ENCODE measurements at places on chromosomes 16 and 17.

- DNase-seq, result no peak
These were observed 66.4 kb downstream of the DYNLRB2 start for GRCh38 chr16:80607204-80607603.

- DNase-seq, result no peak
These were observed 75.3 kb upstream of the TBC1D3K start for GRCh38 chr17:37848690-37849616.

DNA sequence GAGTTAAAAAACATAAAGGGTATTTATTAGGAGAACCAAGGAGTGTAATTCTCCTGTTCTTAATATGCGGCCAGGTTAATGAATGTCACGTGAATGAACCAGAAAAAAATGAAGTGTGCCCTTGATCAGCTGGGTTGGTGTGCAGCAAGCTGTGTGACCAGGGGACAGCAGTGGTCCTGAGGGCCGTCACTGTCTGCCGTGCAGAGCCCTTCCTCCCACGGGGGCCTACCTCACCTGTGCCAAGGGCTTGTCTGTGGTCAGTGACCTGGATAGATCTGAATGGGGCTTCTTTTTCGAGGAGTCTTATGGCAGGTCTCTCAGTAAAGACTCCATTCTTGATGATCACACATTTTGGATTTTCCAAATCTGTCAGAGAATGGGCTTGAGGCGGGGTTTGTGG is 17.7 kb upstream of the STH start:
- DNase-seq, result no peak

DNA sequence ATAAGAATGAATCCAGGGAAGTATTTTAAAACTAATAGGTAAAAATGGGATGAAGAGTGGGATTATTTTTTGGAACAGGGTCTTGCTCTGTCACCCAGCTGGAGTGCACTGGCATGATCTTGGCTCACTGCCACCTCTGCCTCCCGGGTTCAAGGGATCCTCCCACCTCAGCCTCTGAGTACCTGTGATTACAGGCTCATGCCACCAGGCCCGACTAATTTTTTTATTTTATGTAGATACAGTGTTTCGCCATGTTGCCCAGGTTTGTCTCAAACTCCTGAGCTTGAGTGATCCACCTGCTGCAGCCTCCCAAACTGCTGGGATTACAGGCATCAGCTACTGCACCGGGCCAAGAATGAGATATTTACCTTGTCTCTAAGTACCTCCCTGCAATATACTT is 22.1 kb downstream of the NSMCE1 start:
- DNase-seq, result no peak

- no peak for DNase-seq
These were observed 345.1 kb upstream of the PSMD7 start for GRCh38 chr16:73951481-73951880.
